ENCODE measurements at places on chromosomes 16 and 17.

DNA sequence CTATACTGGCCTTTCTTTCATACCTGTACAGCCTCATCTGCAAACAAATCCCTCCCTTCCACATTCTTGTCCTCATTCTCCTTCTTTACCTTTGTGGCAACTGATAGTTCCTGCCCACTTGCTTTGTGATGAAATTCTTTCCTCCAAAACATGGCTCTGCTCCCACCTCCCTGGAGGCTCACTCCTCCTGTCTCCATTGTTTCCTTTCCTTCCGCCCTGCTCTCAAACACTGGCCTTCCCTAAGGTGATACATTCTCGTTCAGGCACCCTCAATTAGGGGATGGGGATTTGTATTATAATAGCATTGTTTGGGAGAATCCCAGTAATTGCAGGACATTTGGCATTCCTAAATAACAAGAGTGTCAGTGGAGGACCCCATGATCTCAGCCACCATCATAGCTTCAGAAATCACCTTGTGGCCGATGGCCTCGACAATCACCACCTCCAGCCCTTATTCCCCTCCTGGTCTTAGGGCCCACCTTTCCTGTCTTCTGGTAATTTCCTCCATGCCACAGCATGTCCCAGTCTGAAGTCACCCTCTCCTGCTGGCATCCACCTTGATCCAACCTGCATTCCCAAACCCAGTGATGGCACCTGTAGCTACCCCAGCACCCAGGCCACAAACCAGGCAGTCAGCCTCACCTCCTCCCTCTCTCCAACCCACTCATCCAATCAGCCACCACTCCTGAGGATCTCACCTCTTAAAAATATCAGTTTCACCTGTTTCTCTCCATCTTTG, 7.9 kb downstream of the UNC119 start:
- DNase-seq: no peak

- DNase-seq: no peak
Observed at GRCh38 chr17:56629531-56630075, 36.1 kb downstream of the NOG start.

DNA sequence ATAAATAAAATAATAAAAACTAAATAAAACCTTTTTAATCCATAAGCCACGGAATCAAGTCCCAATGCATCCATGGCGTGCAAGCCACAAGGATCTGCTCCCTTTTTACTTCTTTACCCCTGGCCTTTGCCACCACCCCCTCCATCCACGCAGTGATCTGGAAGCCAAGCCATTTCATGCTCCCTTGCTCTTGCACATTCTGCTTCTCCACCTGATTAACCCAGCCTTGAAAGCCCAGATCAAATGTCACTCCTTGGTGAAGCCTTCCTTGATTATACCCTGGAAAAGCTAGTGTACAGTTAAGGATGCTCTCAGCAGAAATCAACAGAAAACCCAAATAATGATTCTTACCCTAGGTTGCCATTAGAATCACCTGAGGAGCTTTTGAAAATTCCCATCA, 9.9 kb downstream of the LRRC3C start:
- no peak for DNase-seq

DNA sequence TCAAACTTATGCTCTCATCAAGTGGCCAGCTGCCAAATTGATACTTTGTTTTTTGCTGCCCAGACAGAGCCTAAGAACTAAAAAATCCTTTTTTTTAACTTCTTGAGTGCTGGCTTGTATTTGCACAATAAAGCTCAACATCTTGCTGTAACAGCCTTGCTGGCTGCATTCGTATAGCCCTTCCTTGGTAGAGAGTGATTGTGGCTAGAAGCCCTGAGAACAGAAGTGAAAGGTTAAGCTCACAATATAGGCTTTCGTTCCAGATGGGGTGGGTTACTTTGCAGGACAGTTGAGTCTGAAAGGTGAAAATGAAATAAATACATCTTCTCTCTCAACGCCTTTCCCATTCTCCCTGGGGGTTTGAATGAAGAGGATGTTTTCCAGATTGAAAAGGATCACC, 278.8 kb downstream of the HS3ST3B1 start:
- DNase-seq: no peak

GRCh38 chr16:23952128-23952970, 116.6 kb downstream of the PRKCB start:
- DNase-seq: no peak

DNA sequence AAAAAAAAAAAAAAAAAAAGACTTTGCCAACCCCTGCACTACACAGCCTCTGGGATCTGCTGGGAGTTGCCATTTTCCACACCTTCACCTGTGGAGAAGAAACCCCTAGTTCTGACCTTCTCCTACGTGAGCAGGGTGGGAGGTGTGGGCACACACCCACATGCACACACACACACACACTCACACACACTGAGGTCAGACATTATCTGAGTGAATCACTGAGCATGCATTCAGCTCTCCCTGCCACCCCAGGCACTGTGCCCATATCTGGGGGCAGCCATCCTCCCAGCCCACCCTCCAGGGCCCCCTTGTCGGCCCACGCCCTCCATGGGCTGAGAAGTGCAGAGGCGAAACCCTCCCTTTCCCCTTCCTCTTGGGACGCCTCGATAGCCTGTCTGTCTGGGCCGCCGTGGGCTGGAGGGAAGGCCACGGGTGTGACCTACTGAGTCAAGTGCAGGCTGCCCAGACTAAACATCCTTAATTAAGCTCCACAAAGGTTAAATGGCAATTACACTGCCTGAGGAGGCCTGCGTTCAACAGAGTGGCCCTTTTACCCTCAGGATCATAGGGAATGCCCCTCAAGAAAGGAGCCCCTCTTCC, 143.8 kb downstream of the C16orf95 start:
- no peak for DNase-seq

- DNase-seq: no peak
Observed at GRCh38 chr17:41581366-41582060, 5.2 kb downstream of the KRT14 start.

Data from NCI-H1417 treated with DMSO at 0.1 percent for 48 hours (cell line).